ENCODE measurements at places on chromosomes 16 and 17. TPM values are rescaled to one million over a fixed set of nuclear protein-coding genes. Genes with fewer than 3 reads are reported as not detected.

Gene TNP2
- not detected for total RNA-seq

Gene GJD3
- not detected for total RNA-seq

GRCh38 chr17:62156949-62157348 lies 91.9 kb upstream of the MED13 start:
- DNase-seq = no peak

GRCh38 chr17:59405944-59406705 lies 74.7 kb downstream of the YPEL2 start:
- no peak for DNase-seq

DNA sequence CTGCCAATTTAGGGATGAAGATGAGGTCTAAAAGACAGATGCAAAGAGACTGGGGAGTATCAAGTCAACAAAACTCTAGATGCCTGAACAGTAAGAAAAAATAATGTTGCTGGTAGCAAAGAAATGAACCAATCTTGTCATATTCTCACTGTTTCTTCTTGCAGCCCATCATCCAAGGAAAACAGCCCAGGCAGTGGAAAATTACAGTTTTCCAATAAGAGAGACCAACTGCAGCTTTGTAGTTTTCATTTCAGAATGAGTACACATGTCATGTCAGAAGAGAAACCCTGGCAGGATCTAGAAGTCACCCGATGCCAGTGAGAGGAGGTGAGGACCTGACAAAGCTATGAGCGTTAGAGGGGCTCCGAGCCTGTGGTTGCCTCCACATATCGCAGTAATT lies 500.4 kb upstream of the PSMD7 start:
- no peak for DNase-seq

Gene CA4
- total RNA-seq = not detected

DNA sequence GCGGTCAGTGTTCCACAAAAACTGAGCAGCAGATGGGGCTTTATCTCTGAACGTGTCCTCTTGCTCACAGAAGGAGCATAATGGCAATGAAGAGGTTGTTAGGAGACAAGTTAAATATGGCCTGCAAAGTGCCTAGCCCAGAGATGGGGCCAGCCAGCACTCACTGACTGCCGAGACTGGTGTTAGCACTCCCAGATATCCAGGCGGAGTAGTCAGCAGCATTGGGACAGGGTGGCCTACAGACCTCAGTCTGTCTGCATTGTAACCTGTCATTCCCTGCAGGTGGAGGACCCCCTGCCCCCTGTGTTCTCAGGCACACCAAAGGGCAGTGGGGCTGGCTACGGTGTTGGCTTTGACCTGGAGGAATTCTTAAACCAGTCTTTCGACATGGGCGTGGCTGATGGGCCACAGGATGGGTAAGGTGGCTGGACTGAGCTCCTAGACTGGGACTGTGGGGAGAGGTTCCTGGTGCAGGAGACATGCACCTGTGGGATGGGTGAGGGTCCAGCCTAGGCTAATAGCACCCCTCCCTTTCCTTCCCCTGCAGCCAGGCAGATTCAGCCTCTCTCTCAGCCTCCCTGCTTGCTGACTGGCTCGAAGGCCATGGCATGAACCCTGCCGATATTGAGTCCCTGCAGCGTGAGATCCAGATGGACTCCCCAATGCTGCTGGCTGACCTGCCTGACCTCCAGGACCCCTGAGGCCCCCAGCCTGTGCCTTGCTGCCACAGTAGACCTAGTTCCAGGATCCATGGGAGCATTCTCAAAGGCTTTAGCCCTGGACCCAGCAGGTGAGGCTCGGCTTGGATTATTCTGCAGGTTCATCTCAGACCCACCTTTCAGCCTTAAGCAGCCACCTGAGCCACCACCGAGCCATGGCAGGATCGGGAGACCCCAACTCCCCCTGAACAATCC lies 4.2 kb downstream of the MFAP4 start:
- DNase-seq = no peak

DNA sequence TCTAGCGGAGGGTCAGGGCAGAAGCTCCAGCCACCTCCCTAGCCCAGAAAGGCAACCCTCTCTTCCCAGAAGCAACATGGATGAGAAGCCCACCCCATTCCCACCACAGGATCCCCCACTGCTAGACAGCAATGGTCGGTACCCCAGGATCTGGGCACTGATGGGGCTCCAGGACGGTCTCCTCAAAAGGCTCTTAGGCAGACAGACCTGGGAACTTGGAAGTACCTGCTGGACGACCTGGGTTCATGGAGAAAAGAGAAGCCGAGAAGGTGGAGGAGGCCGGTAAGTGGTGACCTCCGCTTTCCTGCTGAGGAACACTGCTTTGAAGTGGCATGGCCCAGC lies 96.6 kb downstream of the TBC1D16 start:
- DNase-seq = no peak

Gene CSH2
- 0.66 TPM for total RNA-seq

DNA sequence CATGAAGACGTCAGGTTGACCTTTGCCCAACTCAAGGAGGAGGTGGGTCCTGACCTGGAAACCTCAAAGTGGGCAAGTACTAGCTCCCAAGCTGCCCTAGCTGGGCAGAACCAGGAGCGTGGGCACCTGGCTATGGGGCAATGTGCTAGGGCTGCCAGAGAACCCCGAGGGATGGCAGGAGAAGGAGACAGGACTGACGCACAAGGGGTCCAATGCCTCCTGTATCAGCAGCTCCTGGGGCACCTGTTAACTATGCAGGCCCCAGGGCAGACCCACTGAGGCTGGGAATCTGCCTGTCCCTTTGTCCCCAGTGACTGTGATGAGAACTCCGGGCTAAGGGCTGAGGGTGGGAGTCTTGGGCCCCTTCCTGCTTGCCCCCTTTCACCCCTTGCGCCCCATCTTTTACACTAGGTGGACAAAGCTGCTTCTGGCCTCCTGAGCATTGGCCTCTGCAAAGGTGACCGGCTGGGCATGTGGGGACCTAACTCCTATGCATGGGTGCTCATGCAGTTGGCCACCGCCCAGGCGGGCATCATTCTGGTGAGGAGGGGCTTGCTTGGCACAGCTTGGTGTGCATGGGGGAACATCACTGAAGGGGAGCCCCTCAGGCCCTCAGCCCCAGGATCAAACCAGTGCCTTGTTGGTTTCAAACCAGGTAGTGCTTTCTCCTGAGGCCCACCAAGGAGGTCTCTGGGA lies 7.7 kb downstream of the CHAD start:
- DNase-seq = no peak

Gene MT3
- not detected for total RNA-seq

DNA sequence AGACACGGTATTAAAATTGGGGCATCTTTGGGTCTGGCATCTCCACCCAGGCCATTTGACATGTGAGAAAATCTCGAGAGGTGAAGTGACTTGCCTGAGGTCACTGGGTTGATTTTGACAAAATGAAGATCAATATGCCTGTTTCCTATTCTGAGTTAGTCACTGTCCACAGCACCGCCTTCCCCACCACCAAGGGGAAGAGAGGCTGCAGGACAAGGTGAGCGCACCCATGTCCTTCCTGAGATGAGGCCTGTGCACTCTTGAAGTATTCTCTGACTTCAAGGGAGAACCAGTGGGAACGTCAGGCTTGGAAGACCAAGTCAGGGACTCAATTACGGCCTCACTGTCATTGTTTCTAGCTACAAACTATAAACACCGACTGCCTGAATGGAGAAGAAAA lies 49.9 kb upstream of the WSB1 start:
- no peak for DNase-seq

Gene ATXN7L3
- 132 TPM for total RNA-seq

Gene SLC12A3
- total RNA-seq = not detected

- no peak for DNase-seq
Observed at GRCh38 chr17:62067165-62068145, 2.4 kb upstream of the MED13 start.

- DNase-seq = no peak
Observed at GRCh38 chr16:26651464-26651863, 415.3 kb upstream of the C16orf82 start.

Gene SMPD3
- total RNA-seq = 0.20 TPM

Gene ITGAD
- total RNA-seq = not detected

Gene HP
- total RNA-seq = not detected

Gene SLC5A11
- total RNA-seq = 0.22 TPM

Gene TEX19
- total RNA-seq = not detected

Gene EIF1
- 610 TPM for total RNA-seq

- no peak for DNase-seq
Observed at GRCh38 chr17:32871746-32872145, 5.2 kb downstream of the MYO1D start.

- no peak for DNase-seq
Observed at GRCh38 chr16:56985962-56986360, 3.4 kb upstream of the NLRC5 start.

Gene IL17C
- not detected for total RNA-seq

Gene MAP1LC3B
- total RNA-seq = 39.6 TPM

- DNase-seq = no peak
Observed at GRCh38 chr17:38750312-38751121, 2.0 kb upstream of the PSMB3 start.

Gene CLDN6
- total RNA-seq = 260 TPM

DNA sequence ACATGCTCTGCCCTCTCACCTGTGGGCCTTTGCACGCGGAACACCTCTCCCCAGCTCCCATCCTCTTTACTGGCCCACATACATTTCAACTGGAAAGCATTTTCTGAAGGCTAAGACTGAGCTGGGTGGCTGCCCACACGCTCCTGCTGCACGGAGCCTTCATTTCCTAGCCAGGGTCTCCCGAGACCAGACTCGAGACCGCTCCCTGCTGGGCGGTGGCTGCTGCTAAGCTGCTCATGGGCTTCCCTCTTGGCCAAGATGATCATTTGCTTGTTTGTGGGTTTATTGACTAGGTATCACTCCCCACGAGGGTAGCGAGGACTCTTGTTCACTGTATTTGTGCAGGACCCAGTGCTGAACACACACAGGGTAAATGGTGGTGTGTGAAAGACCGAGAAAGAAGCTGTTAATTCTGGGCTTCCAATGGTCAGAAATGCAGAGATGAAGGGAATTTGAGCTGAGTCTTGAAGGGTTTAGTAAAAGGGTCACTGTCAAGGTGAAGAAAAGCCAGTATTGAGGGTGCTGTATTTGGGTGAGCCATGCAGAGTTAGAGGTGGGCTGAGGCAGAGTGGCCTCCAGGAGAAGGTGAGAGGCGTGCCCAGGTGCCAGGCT lies 907 bp downstream of the TRAPPC2L start:
- DNase-seq = peak; percentile 62

Gene SOX8
- 6.0 TPM for total RNA-seq

DNA sequence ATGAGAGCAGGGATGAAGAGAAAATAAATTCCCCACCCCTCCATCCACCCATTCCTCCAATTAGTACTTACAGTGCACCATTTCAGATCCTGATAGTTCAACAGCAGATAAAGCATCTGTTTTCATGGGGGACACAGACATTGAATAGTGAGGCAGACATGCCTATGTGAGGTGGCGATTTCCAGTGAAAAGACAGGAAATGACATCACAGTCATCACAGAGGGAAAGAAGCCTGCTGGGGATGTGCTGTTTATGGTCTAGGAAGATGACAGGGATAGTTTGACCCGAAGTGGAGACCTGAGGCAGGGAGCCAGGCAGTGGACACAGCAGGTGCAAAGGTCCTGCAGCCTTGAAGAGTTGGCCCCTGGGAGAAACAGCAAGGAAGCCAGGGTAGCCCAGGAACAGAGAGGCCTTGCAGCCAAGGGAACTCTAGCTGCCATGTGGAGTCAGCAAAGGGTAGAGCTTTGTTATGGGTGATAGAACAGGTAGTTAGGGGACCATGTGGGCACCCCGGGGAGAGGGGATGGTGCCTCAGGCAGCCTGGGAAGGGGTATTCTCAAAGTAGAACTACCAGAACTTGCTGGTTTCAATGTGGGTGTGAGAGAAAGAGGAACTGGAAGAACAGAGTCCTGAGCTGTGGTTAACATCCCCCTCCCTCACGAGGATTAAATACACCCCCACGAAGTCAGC lies 256.6 kb downstream of the CPPED1 start:
- no peak for DNase-seq

DNA sequence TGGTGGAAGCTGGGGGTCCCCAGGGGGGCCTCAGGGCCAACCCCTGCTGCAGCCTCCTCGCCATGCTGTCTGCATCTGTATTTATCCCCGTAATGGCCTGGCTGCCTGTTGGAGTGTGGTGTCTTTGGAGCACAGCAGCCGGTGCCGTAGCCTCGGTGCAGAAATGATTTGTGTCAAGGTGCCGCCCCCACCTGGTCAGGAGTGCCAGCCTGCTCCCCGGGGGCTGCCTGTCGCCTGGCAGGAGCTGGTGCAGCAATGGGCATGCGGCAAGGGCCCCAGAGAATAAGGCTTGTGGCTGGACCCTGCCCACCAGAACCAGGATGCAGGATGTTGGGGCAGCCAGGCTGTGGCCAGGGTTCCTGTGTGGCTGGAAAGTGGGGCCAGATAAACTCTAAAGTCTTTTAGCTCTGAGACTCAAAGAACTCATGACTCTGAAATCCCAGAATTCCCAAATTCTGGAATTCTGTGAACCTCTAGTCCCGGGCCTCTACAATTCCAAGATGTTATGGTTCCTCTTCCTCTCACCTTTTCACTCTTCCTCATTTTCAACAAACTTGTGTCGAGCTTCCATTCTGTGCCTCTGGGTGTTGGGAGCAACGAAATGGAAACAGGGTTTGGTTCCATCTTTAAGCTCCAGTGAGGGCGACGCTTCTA lies 5.9 kb downstream of the CPNE2 start:
- DNase-seq = no peak

DNA sequence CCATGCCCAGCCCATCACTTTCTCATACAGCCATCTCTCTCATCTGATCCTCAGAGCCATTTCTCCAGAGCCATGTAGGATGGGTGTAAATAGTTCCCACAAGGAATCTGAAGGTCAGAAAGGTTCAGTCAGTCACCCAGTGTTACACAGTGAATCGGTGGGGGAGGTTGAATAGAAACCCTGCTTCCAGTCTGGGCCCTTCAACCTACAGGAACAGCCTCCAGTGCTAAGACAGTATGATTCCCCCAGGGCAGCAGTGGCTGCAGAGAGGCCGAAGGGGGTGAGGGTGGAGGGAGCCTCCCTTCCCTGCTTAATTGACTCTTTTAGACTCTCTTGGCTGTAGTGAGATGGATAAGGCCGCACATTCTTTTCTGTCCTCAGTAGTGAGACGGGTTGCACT lies 3.6 kb downstream of the WNT9B start:
- no peak for DNase-seq

Gene ATAD5
- 9.7 TPM for total RNA-seq

GRCh38 chr16:89112377-89113151 lies 18.9 kb downstream of the ACSF3 start:
- DNase-seq = no peak

Gene SCN4A
- total RNA-seq = 0.60 TPM

GRCh38 chr17:19238167-19238505 lies 970 bp downstream of the EPN2 start:
- no peak for DNase-seq

Gene SDK2
- total RNA-seq = 31.8 TPM
